ENCODE measurements at places on chromosomes 4 and X. TPM values are rescaled to one million over a fixed set of nuclear protein-coding genes. Genes with fewer than 3 reads are reported as not detected.

GRCh38 chrX:119646515-119646914, 40.3 kb upstream of the NKRF start:
- H3K27me3 ChIP-seq, result no peaks in the 10 kb centered on the region
- peaks cover 50% of the 10 kb centered on the region for H3K4me1 ChIP-seq
- peaks cover 9% of the 10 kb centered on the region for H3K36me3 ChIP-seq
- H3K4me3 ChIP-seq, result peak overlapping the region; percentile 73

DNA sequence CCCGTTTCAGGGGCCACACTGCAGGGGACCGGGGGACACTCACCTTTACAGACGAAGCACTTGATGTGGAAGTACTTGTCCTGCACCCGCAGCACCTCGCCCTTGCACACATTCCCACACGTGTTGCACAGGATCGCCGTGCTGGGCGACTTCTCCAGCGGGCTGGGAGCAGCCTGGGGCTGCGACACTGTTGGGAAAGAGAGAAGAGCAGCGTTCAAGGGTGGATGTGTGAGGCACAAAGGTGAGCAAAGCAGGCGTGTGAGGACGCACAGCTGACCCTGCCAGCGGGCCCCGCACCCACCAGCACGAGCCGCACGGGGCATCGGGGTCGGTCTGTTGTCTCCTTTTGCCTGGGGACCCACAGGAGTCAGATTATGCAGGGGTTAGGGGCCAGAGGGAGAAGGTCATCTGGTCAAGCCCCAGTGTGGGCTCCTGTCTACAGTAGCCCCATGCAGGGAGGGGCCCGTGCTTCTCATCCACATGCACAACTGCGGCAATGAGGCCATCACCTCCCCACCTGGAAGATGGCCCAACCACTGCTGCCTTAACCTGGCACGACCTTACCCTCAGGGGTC, 52.1 kb downstream of the ABLIM2 start:
- H3K4me3 ChIP-seq, result no peak overlapping the region
- no peaks in the 10 kb centered on the region for H3K4me1 ChIP-seq
- DNase-seq, result no peak
- H3K36me3 ChIP-seq, result no peaks in the 10 kb centered on the region
- no peaks in the 10 kb centered on the region for H3K27me3 ChIP-seq

Gene MSANTD1
- 2.4 TPM for total RNA-seq

DNA sequence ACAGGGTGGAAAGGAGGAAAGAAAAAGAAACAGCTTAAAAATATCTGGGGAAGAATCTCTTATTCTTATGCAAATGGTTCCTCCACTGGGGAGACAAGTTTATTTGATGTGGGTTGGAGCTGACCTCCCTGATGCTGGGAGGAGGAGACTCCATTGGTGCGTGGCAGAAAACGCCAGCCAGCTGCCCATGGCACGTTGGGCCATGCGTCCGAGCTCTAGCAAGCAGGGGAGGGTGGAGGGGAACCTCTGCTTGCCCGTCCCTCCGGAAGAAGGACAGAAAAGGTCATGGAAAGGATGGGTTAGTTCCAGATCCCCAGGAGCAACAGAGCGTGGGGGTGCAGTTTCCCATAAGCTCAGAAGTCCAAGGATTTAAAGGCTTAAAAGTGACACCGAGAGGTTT, 210.4 kb downstream of the KLHL4 start:
- H3K36me3 ChIP-seq, result no peaks in the 10 kb centered on the region
- DNase-seq, result no peak
- no peaks in the 10 kb centered on the region for H3K4me1 ChIP-seq
- H3K4me3 ChIP-seq, result no peak overlapping the region
- no peaks in the 10 kb centered on the region for H3K27me3 ChIP-seq

GRCh38 chr4:111506706-111507105, 638.5 kb upstream of the FAM241A start:
- H3K36me3 ChIP-seq, result no peaks in the 10 kb centered on the region
- H3K27me3 ChIP-seq, result no peaks in the 10 kb centered on the region
- H3K4me1 ChIP-seq, result no peaks in the 10 kb centered on the region
- no peak overlapping the region for H3K4me3 ChIP-seq
- H3K27ac ChIP-seq, result no peak overlapping the region
- no peak for DNase-seq

- H3K4me3 ChIP-seq, result no peak overlapping the region
- H3K36me3 ChIP-seq, result no peaks in the 10 kb centered on the region
- no peaks in the 10 kb centered on the region for H3K4me1 ChIP-seq
- no peak for DNase-seq
These were observed 210.6 kb downstream of the CLCN4 start for GRCh38 chrX:10367406-10367805.

Gene CT47B1
- total RNA-seq, result not detected

DNA sequence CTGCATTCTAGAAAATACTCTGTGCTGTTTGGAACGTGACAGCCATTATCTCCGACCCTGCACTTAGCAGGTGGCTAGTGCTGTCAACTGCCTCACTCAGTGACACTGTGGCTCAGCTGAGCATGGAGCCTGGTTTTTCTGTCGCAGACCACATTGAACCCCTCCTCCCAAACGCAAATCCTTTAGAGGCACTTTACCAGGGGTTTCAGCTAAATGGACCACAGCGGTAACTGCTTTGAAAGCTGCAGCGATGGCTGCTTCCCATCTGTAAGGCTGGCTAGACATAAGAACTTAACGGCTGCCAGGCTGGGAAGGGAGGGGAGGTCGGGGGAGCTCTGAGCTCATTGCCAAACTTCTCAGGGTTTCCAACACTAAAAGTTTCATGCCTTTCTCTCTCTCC, 8.1 kb downstream of the SLC34A2 start:
- no peak overlapping the region for H3K27ac ChIP-seq
- H3K27me3 ChIP-seq, result no peaks in the 10 kb centered on the region
- H3K4me1 ChIP-seq, result no peaks in the 10 kb centered on the region
- no peak for DNase-seq
- H3K4me3 ChIP-seq, result no peak overlapping the region

GRCh38 chr4:48275247-48275646, 5.6 kb upstream of the TEC start:
- H3K4me3 ChIP-seq, result no peak overlapping the region
- H3K4me1 ChIP-seq, result peaks cover 12% of the 10 kb centered on the region
- no peak overlapping the region for H3K27ac ChIP-seq

DNA sequence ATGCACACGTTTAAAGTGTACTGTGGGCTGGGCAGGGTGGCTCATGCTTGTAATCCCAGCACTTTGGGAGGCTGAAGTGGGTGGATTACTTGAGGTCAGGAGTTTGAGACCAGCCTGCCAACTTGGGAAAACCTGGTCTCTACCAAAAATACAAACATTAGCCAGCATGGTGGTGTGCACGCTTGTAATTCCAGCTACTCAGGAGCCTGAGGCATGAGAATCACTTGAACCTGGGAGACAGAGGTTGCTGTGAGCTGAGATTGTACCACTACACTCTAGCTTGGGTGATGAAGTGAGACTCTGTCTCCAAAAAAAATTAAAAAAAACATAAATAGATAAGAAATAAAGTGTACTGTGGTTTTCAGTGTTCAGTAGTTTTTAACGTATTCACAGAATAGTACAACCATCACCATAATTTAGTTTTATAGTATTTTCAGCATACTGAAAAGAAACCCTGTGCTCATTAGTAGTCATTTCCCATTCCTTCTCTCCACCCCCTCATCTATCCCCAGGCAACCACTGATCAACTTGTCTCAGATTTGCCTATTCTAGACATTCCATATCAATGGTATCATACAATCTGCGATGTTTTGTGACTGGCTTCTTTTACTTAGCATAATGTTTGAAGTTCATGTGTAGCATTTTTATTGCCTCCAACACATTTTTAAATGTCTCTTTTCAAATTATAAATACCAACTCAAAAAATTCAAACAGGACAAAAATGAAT, 19.1 kb downstream of the SLAIN2 start:
- peaks cover 3% of the 10 kb centered on the region for H3K36me3 ChIP-seq
- peak overlapping the region; percentile 44 for H3K27ac ChIP-seq
- H3K4me1 ChIP-seq, result peaks cover 10% of the 10 kb centered on the region
- no peak overlapping the region for H3K4me3 ChIP-seq
